ENCODE measurements at places on chromosomes 4 and X.

DNA sequence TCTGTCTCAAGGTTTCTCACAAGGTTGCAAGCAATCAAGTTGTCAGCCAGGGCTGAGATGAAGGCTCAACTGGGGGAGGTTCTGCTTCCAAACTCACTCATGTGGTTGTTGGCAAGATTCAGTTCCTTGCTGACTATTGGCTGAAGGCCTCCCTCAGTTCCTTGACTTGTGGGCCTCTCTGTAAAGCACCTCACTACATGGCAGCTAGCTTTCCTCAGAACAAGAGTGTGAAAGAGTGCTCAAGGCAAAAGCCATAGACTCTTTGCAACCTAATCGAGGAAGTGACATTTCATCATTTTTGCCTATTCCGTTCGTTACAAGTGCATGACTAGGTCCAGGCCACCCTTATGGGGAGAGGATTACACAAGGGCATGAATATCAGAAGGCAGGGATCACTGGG, 52.0 kb downstream of the CXorf58 start:
- no peak for DNase-seq

DNA sequence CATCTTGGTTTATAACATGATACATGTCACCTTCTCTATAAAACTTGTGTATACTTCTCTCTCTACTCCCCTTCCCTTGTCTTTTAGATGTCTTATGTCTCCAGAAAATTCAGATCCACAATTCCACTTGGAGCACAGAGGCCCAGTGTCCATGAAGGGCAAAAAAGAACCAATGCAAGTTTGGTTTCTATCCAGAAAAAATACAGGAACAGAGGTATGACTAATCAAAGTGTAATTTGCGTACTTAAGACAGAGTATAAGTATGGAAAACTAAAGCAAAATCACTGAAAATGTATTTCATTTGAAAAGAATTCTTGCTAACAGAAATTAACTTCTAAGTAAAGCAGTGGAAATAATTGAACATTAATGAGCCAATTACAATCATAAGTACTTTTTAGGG, 46.2 kb downstream of the GUCY1B1 start:
- DNase-seq = no peak

- no peak for DNase-seq
Observed at GRCh38 chr4:174018236-174018635, 265.2 kb downstream of the FBXO8 start.

- DNase-seq = no peak
Observed at GRCh38 chr4:176957353-176958118, 164.8 kb upstream of the VEGFC start.

DNA sequence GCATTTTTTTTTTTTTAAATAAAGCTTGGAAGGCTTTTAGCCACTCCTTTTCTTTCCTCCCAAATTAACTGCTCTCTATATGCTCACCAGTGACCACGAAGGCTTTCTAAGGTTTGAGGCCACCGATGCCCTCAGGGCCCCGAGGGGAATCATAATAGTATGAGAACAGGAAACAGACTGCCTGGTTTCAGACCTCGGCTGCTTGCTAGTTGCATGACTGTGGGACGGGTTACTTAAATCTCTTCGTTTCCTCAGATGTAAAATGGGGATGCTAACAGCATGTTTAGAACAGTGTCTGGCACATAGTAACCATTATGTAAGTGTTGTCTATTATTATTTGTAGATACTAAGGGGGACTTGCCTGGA, 3.6 kb downstream of the LINC00632 start:
- no peak for DNase-seq

- peak; percentile 11 for DNase-seq
Observed at GRCh38 chr4:10808591-10808990, 124.0 kb upstream of the CLNK start.

DNA sequence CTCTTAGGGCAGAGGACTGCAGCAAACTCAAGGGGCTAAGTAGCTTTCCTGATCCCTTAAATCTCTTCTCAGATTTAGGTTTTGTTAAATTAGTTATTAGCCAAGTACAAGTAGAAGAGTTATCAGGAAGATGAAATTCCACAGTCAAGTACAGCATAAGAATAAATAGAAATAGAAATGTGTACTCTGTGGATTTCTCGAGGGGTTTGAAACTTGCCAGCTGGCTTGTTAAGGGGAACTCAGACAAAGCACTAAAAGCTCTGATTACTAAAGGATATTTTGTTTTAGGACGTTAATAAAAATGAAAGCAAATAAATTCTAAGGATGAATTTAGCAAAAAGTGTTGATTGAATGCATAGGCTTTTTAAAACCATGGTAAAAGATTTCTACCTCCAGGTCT, 654.6 kb downstream of the RAPGEF2 start:
- DNase-seq = no peak

DNA sequence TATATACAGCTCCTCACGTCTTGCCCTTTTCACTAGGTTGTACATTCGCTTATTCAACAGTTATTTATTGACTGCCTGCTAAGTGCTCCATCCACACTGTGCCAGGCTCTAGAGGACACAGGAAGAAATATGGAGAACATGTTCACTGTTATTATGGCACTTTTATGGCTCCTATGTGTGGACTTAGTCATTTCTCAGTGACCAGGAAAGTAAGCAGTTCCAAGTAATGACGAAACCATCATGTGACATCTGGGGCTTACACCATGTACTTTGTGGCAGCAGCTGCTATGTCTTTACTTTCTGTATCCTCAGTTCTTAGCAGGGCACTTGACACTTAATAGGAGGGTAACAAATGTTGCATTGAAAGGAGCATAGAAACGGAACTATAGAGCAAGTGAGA, 278.0 kb downstream of the ANK2 start:
- no peak for DNase-seq

DNA sequence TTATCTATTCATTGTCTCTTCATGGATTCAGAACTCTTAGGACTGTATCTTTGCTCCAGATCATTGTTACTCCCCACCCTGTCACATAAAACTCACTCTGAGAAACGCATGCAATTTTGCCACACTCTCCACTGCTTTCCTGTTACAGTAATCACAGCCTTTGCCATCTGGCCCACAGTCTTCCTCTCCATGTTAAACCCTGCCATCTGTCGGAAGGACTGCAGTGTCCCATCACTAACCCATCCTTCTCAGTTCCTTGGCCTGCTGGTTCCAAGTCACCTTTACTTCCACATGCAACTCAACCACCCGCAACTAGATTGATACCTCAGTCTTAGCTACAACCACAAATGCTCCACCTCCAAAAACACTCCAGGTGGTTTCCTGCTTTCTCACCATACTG, 308.7 kb upstream of the FAM241A start:
- DNase-seq = no peak

DNA sequence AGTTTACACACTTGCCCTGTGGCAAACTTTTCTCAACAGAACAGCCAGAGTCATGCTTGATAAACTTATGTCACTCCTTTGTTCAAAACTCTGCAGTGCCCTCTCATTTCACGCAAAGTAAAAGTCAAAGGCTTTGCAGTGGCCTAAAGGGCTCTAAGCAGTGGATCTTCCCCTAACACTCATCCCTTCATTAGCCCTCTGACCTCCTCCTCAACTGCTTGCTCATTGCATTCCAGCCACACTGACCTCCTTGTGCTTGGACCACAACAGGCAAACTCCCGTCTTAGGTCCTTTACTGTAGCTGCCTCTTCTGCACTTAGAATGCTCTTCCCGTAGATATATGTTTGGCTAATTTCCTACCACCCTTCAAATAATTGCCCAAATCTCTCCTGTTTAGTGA, 5.6 kb downstream of the PRDM5 start:
- DNase-seq = no peak

DNA sequence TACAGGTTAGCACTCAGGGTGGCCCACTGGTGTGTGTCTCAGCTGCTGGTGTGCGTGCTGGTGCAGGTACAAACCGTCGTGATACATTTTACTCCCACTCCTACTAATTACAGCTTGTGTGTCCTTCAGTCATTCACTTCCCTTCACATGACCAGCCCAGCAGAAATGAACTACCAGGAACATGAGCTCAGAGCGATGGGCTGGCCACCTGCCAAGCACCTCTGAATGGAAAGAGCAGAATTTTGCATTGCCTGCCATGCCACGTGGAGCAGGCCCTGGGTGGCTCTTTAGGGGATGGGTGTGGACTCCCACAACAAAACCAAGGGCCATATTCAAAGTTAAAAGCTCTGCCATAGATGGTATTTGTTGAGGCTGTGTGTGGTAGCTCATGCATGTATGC, 58.9 kb upstream of the PGM2 start:
- no peak for DNase-seq

DNA sequence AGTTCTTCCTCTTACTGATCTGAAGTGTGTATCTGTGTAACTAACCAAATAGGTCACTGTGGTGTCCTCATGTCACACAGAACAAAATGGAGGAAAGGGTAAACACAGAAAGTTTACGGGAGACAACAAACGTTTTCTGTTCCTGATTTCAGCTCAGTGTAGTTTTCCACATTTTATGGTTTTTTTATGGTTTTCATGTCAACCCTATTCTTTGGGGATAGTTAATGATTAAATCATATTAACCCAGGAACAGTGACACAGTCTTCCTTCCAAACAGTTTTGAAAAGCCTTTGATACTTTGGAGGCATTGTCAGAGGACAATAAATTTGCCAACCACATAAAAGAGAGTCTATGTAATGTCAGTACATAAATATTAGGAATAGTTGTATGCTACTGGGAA, 4.2 kb downstream of the LNX1 start:
- no peak for DNase-seq

GRCh38 chr4:75841641-75842520, 60.4 kb downstream of the PPEF2 start:
- no peak for DNase-seq

GRCh38 chrX:24702362-24703184, 8.9 kb downstream of the POLA1 start:
- DNase-seq = no peak

DNA sequence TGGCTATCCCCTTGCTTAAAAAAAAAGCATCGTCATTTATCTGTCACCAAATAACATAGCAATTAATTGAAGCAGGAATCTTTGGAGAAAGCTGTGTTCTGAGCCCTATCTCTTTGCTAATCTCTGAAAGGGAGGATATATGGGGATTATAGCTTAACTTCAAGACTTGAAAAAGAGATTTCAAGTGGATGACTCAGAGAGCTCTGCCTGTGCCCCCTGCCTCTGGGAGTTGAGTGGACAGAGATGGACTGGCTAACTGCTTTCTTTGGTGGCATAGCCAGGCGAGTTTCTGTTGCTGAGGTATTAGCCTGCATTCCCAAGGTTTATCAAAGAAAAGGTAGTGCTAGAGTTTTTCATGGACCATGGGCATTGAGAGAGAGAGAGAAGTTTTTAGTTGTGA, 91.6 kb downstream of the DDIT4L start:
- no peak for DNase-seq

- no peak for DNase-seq
Observed at GRCh38 chr4:147732518-147733235, 789 bp downstream of the ARHGAP10 start.

- no peak for DNase-seq
Observed at GRCh38 chr4:44522761-44523445, 74.3 kb upstream of the KCTD8 start.

GRCh38 chrX:2631743-2632532, 59.2 kb upstream of the CD99 start:
- no peak for DNase-seq

GRCh38 chrX:103533511-103534216, 14.4 kb upstream of the RAB40A start:
- DNase-seq = peak; percentile 38

GRCh38 chr4:63922146-63922545, 487.1 kb downstream of the TECRL start:
- no peak for DNase-seq

DNA sequence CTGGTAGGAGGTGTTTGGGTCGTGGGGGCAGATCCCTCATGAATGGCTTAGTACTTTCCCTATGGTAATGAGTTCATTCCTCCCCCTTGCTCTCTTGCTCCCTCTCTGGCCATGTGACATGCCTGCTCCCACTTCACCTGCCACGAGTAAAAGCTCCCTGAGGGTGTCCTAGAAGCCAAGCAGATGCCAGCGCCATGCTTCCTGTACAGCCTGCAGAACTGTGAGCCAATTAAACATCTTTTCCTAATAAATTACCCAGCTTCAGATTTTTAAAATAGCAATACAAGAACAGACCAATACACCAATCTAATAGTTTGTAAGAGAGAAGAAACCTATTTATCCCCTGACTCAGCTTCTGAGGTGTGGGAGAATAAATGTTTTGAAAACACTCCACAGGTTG, 60.5 kb downstream of the FGFBP1 start:
- DNase-seq = no peak

DNA sequence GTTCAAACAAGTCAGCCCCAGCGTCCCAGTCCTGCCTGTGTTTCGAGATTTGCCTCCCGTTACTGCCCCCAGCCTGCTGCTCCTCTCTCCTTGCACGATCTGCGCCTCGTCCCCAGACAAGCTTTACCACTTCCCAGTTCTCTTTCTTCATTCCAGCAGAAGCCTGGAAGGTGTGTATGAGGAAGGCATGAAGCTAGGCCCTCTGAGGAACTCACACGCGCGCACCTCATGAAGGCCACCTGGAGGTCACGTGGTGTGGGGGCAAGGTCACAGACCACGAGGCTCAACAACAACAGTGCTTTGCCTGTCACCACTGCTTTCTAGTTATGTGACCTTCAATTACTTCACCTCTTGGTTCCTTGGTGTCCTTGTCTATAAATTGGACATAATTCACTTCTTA, 181.0 kb downstream of the PALLD start:
- no peak for DNase-seq

DNA sequence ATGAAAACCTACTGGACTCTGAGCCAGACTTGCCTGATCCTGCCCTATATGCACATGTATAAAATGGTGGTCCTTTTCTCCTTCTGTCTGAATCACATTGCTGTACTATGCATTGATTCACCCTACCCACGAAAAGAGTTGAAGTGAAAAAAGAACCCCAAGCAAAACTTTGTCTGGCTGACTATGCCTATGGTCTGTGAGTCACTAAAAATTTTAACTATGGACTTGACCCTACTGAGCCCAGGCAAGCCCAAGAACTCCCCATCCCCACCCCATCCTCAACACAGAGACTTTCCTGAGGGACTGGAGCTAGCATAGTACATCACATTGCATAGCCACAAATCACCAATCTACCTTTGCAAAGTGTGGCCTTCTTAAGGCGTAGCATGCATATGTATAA, 116.6 kb upstream of the TENM3 start:
- DNase-seq = no peak

DNA sequence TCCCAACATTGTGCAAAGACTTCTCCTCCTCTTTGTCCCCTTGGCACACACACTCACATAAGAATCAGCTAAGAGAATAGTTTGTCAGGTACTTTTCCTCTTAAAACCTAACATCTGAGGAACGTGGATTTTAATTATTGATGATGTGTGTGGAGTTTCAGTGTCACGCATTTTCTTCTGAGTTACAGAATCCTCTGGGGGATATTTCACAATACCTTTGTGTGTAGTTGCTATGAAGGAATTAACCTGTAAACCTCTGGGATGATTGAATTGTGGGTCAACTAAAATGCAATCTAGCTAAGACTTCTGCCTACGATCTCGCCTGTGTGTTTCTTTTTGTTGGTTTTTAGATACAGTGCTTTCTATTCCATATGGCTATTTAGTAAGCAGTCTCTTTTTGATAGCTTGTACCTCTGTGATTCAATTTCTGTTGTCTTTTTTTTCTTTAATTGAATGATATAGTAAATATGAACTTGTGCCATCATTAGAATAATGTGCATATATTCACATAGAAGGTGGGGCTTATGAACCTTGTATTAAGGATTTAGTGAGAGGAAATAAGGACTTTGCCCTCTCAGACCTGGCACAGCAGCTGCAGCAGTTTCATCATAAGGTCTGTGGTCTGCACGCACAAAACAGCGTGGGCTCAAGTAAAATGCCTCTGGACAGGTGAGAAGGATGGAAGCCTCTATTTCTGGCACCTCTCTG, 99.2 kb downstream of the TSPAN7 start:
- no peak for DNase-seq
